Tongue (tissue), 3 donors: ENCODE measurements at places on chromosomes 12 and 14. TPM values are rescaled to one million over a fixed set of nuclear protein-coding genes. Genes with fewer than 3 reads are reported as not detected.

C1QL4 gene
- total RNA-seq = not detected

RTN1 gene
- 5.9 TPM for total RNA-seq

NRL gene
- total RNA-seq = 2.4 TPM

RAD9B gene
- total RNA-seq = 5.3 TPM

TSHR gene
- total RNA-seq = 1.7 TPM

RNU4-1 gene
- under 0.01 TPM for total RNA-seq

VIPAS39 gene
- total RNA-seq = 21.1 TPM

CAND1 gene
- 129 TPM for total RNA-seq

FOXG1 gene
- total RNA-seq = 0.10 TPM

PTMS gene
- total RNA-seq = 102 TPM
